ENCODE measurements at places on chromosomes 16 and 17.

GRCh38 chr17:75439287-75439686 lies 17.1 kb upstream of the TMEM94 start:
- no peak for DNase-seq

GRCh38 chr16:17354141-17354601 lies 116.6 kb downstream of the XYLT1 start:
- DNase-seq = no peak

DNA sequence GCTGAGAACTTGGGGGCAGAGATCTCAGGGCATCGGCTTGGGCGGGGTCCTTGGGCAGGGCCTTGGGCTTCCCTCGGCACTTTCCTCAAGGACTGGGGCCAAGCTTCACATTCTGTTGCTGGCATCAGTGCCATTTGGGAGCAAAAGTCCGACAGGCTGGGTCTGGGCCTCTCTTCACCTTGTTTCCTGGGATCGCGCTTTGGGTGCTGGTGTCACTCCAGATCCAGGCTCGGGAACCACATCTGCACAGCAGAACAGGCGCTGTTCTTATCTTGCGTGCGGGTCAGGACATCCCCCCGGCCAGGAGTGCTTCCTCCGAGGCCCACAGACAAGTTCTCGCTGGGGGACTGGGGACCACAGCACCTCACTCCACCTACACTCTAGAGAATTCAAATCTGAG lies 31.1 kb upstream of the CDH15 start:
- no peak for DNase-seq

DNA sequence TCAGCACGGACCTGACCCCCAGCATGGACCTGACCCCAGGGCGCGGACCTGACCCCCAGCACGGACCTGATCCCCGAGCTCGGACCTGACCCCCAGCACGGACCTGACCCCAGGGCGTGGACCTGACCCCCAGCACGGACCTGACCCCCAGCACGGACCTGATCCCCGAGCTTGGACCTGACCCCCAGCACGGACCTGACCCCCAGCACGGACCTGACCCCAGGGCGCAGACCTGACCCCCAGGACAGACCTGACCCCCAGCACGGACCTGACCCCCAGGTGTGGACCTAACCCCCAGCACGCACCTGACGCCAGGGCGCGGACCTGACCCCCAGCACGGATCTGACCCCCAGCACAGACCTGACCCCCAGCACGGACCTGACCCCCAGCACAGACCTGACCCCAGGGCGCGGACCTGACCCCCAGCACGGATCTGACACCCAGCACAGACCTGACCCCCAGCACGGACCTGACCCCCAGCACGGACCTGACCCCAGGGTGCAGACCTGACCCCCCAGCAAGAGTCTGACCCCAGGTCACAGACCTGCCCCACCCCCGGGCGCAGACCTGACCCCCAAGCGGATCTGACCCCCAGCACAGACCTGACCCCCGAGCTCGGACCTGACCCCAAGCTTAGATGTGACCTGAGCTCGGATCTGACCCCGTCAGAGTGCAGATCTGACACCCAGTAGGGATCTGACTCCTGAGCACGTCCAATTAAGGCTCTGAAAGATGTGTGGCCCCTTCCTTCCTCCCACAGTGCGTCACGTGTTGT lies 98.7 kb downstream of the C16orf95 start:
- no peak for DNase-seq

DNA sequence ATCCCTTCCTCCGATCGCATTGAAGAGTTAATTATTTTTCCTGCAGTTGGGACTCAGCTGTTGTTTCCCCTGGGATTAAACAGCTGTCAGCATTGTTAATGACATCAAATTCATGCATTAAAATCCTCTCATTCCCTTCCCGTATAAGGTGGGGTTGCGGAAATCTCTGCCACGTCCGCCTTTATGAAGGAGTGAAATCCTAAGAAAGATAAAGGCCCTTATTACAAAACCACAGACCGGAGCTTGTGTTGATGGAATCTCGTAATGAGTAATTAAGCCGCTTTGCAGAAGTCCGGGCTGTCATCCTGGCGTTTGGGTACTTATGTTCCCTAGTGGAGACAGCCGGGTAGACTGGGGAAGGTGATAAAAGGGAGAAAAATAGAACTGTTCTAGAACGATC lies 627.6 kb downstream of the MAF start:
- no peak for DNase-seq

DNA sequence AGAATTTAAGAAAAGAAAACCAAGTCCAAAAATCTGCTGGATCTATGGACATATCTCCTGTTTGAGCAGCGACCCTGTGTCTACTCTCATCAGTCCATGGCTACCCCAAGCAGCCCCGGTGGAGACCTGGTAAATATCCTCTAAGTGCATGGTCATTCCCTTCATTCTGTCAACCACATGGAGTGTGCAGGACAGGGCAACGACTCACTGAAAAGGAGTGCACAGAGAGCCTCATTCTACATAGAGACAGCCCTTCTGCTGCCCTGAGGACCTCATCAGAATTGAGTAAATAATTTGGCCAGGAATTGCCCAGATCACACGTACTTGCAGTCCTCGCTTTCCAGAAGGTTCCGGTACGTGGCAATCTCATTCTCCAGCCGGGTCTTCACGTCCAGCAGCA lies 3.0 kb downstream of the KRT38 start:
- no peak for DNase-seq

- DNase-seq = no peak
These were observed 32.1 kb downstream of the IST1 start for GRCh38 chr16:71927383-71927782.

- DNase-seq = no peak
These were observed 66.1 kb downstream of the AXIN2 start for GRCh38 chr17:65495122-65496055.

DNA sequence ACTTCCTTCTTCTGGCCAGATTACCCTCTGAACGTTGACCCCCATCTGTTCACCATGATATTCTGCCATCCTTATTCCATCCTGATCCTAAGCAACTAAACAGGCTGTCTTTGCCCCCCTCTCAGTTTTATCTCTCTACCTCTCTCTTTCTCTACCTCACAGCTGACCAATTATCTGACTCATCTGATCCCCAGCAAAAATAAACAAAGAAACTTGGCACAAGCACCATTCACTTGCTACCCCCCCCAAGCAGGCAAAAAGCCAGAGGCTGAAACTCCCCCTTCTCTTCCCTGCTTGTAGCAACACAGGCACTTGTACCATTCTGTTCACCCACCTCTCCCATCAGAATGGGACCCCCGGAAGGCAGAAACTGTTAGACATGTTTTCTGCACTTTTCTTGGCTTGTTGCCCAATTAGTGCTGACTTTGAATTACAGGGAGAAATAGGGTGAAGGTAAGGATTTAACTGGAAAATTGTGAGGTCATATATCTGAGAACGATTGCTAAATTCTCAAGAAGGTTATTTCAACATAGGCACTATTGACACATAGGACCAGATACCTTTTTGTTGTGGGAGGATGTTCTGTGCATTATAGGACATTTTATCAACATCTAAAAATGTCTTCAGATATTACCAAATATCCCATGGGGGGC lies 163.2 kb downstream of the TOX3 start:
- no peak for DNase-seq

GRCh38 chr17:31388770-31389656 lies 2.5 kb upstream of the RAB11FIP4 start:
- peak; percentile 31 for DNase-seq

DNA sequence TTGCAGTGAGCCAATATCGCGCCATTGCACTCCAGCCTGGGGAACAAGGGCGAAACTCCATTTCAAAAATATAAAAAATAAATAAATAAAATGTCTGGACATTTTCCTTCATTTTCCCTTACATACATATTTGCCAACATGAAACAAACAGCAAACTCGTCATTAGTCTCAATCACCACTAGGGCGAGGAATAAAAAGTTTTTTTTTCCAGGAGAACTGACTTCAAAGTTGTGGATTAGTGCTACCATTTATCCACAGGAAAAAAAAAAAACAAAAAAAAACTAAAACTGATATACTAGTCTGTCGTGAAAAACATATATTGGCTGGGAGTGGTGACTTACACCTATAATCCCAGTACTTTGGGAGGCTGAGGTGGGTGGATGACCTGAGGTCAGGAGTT lies 77.0 kb upstream of the MTMR4 start:
- no peak for DNase-seq

DNA sequence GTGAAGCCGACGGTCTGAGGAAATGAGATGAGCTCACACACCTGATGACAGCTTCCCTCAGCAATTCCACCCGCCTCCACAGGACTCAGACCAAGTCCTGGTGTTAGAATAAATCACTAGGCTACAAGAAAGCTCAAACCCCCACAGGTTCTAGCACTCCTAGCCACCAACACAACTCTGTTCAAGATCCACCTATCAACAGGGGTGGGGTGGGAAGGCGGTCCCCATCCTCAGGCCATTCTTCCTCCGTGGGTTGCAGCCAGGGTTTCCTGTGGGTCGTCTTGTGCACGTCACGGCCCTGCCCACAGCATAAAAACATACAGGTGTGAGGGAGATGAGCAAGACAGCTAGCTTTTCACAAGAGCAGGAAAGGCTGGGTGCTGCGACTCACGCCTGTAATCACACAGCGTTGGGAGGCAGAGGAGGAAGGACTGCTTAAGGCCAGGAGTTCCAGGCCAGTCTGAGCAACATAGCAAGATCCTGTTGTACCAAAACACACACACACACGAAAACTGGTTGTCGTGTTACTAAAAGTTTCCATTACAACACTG lies 81.1 kb downstream of the ANKRD11 start:
- DNase-seq = no peak

DNA sequence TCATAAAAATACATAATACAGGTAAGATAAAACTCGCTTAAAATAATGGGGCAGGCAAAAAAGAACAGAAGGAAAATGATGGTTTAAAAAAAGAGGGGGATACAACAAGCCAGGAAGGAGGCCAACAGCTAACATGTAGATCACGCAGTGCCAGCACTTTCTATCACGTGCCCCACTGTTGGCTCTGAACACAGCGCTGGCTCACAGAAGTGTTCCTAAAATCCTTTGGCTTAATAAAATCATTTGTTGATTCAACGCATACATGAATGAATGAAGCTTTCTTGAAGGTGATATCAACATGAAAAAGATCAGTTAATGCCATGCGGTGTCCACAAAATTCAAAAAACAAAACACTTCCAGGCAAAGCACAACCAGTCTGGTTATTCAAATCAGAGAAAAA lies 8.5 kb downstream of the ITGAE start:
- DNase-seq = no peak

DNA sequence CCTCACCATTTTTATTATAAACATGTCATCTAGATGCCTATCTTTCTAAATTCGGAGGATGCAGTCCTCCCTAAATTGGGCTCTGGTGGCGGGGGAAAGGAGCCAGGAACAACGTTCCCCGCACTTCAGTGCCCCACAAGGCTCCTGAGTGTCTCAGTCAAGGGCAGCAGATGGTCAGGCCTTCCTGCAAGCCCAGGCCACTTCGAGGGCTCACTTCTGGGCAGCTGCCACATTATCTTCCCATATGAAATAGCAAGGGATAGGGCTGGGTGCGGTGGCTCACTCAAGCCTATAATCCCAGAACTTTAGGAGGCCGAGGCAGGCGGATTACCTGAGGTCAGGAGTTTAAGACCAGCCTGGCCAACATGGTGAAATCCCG lies 32.3 kb downstream of the FBXO31 start:
- DNase-seq = no peak

DNA sequence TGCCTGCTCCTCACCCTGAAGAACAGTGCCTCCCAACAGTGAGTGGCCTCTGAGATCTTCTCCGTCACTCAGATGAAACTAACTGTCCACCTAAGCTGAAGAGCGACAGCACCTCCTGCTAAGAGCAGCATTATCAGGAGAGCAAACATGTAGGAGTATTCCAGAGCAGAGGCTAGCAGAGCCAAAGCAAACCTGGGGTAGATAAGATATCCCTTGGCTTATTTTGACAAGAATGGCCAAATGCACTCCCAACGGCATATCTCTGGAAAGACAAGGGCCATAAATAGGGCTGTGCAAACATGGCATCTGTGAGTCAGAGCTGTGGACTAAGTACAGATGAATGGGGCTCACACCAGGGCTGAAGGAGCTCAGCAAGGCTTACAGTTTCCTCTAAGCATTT lies 96.3 kb downstream of the NDEL1 start:
- DNase-seq = no peak

DNA sequence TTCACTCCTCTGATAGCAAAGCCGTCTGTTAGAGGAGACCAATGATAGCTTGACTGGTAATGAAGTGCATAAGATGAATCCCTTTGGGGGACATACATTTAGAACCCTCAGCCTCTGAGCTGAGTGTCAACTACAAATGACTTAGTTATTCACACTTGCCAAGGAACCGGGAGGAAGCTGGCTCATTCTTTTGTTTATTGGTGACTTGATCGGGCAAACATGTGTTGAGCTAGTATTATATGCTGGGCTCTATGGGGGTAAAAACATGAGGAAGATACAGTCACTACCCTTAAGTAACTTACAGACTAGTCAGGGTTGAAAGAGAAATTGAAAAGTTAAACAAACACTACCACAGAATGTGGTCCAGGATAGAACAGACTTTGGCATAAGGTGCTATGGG lies 3.0 kb downstream of the CCL16 start:
- DNase-seq = no peak

GRCh38 chr16:81204798-81205680 lies 33.5 kb upstream of the BCO1 start:
- DNase-seq = peak; percentile 7

DNA sequence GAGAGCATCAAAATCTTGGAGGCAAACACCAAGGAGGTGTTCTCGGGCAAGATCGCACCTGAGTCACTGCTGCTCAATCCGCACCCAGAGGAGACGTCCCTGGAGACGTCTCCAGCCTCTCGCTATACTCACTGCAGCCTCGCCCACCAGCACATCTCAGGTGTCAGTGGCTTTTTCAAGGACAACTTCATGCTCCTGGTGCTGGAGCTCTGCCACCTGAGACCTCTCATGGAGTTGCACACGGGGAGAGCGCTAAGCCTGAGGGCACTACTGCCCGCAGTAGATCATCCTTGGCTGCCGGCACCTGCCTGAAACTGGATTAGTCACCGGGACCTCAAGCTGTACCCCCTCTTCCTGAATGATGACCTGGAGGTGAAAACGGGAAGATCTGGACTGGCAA lies 2.6 kb upstream of the MBTPS1 start:
- DNase-seq = no peak

GRCh38 chr17:62678214-62678919 lies 50.9 kb downstream of the MRC2 start:
- no peak for DNase-seq

DNA sequence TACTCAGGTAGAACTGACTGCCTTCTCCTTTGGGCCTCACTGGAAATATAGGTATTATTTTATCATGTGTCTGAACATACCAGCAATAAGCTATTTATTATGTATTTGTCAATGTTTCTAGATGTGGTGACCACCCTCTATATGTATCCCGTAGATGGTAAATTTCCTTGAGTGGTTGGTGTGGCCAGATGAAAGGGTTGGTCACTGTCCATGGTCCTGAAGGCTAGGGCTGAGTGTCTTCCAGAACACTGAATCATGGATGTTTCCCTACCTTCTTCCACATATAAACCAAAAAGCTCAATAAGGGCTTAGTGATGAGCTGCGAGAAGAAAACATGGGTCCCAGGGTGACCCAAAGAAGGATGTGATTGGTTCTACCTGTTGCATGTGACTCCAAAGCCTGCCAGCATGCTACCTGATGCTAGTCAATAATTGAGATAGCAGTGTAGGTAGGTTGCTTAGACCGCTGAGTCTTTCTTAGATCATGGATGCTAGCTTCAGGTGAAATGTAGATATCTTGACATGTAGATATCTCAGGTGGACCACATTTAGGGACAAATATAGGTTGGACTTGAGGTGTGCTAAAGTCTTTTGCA lies 150.3 kb downstream of the ASIC2 start:
- DNase-seq = no peak

Measured in CD14-positive monocyte (primary cell).